Left lung (tissue), 14 donors: ENCODE measurements at places on chromosomes 1 and 21.

- no peak for DNase-seq
These were observed 159.8 kb downstream of the PBX1 start for GRCh38 chr1:164718821-164719220.

- DNase-seq: no peak
These were observed 51.4 kb upstream of the IRF2BP2 start for GRCh38 chr1:234661317-234661928.

- DNase-seq: no peak
These were observed 32.1 kb downstream of the URB2 start for GRCh38 chr1:229657993-229658755.

DNA sequence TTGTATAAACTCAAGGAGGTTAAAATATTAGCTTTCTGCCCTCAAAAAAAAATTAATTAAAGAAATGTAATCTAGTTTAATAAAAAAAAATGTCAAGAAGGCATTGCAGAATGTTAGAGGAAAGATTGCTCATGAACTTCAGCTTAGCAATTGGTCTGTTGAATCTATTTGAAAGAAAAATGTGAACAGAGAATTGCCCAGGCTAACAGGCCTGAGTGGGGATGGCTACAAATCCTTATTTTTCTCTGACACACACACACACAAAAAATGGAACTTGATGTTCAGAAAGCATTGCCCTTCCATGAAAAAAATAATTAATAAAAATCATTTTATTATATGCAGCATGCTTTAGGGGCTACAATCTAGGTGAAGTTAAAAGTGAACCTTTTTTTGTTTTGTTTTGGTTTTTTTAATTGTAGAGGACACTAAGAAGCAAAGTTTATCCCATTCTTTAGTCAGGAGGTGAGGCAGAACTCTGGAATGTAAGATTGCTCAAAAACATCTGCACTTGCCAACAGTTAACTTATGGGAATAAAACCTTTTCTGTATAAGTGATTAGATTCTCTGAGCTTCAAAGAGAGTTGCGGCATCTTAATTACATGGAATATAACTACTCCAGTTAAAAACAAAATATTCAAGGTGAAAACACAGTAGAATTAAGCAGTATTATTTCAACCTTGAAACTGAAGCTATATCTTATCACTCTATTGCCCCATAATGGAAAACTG, 658.5 kb upstream of the ADGRL2 start:
- no peak for DNase-seq

DNA sequence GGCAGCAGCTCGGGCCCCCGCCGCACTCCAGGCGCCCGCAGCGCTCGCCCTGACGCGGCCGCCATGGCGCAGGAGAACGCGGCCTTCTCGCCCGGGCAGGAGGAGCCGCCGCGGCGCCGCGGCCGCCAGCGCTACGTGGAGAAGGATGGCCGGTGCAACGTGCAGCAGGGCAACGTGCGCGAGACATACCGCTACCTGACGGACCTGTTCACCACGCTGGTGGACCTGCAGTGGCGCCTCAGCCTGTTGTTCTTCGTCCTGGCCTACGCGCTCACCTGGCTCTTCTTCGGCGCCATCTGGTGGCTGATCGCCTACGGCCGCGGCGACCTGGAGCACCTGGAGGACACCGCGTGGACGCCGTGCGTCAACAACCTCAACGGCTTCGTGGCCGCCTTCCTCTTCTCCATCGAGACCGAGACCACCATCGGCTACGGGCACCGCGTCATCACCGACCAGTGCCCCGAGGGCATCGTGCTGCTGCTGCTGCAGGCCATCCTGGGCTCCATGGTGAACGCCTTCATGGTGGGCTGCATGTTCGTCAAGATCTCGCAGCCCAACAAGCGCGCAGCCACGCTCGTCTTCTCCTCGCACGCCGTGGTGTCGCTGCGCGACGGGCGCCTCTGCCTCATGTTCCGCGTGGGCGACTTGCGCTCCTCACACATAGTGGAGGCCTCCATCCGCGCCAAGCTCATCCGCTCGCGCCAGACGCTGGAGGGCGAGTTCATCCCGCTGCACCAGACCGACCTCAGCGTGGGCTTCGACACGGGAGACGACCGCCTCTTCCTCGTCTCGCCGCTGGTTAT, 2.8 kb downstream of the KCNJ9 start:
- DNase-seq: peak; percentile 89

DNA sequence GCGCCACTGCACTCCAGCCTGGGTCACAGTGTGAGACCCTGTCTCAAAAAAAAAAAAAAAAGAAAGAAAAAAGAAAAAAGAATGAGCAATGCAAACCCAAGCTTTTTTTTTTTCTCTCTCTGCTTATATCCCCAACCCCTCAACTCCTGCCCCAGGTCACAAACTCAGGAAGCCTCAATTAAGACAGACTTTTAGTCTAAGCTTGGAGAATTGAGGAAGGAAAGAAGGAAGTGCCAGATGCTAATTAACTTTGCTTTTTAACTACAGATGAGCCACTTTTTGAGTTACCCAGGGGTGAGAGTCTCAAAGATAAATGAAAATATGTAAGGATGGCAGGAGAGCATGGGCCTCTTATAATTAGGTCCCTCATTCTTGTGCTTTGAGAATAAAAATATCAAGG, 33.3 kb downstream of the PIK3CD start:
- DNase-seq: no peak

DNA sequence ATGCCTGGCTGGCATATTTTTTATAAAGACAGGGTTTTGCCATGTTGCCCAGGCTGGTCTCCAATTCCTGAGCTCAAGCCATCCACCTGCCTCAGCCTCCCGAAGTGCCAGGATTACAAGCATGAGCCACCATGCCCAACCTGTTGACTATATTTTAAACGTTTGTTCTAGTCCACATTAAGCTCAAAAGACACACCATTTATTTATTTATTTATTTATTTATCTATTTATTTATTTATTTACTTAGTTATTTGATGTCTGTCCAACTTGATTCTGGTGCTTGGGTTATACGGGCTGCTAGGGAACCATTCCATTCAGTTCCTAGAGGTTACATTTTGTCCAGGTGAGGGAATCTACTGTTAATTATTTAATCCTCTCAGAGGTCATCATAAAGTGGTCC, 98.1 kb upstream of the ADGRL4 start:
- DNase-seq: no peak

- DNase-seq: no peak
These were observed 41.6 kb downstream of the FAAP20 start for GRCh38 chr1:2152954-2153353.

DNA sequence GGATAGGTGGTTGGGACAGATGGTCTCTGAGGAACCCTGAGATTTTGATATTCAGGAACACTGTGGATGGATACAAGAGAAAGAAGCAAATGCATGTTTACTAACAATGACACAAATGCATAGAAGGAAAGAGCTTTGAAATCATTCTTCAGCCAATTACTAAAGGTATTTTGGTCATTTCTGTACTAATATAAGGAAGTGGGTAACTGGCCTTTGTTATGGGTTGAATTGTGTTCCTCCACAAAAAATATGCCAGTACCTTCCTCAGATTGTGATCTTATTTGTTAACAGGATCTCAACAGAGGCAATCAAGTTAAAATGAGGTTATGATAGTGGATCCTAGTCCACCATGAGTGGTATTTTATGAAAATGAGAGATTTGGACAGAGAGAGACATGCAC, 68.7 kb upstream of the KCNA3 start:
- DNase-seq: no peak

- DNase-seq: no peak
These were observed 4.8 kb downstream of the ARPC5 start for GRCh38 chr1:183630748-183631147.

DNA sequence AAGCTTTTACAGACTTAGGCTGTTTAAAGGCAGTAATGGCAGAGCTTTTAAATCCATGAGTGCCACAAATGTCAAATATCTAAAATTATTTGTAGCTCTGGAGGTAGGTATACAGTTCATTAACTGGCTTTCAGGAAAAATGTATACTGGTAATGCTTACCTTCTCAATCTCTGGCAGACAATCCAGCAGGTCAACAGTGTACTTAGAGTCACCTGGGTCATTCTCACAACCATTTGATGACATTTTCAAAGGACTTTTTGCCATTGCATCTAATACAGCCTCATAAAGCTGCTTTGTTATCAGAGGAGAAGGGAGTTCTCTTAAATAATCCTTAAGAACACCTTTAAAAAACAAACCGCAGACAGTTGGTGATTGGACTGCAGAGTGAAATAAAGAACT, 31.9 kb downstream of the SYDE2 start:
- no peak for DNase-seq

DNA sequence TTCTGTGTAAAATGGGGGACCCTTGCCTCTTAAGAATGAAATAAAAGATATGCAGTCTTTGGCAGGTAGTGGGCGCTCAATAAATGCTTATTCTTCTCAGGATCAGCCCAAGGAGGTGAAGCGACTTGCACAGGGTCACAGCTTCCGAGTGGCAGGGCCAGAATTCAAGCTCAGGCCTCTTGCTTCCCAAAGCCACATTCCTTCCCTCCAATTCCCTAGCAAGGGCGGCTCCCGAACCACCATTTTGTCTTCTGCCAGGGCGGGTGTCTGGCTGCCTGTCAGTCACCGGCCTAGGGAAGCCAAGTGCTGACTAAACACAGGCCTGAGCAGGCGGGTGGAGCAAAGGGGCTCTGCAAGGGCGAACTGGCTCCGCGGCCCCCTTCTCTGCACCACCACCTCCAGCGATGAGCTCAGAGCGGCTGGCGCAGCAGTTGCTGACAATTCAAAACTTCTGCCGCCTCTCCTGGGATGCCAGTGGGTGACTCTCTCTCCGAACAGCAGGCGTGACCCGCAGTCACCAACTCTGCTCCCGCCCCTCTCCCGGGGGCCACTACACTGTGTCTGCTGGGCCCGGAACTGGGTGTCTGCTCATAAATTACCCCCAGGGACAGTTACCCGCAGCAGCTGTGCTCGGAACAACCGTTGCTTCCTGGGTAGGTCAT, 10.8 kb downstream of the GPR3 start:
- no peak for DNase-seq

GRCh38 chr1:6834366-6834765, 49.1 kb downstream of the CAMTA1 start:
- DNase-seq: no peak

DNA sequence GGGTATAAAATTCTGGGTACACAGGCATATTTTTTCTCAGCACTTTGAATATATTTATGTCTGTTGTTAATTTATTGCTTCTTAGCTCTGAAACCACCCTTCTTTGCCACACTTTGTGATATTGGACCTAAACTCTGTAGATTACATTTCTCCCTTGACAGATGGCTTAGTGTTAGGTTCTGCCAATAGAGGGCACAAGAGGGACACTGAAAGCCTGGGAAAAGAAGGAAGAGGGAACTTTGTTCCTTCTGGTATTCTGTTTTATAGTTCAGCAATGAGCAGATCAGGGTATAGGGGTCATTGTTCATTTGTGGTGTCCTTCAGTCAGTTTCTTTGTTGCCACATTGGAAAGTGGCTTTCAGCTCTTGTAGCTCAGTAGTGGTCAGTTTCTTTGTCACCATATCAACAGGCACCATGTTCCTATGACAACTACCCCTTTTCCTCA, 423.5 kb upstream of the PROX1 start:
- DNase-seq: no peak

GRCh38 chr1:27598295-27598687, 5.7 kb downstream of the AHDC1 start:
- no peak for DNase-seq

DNA sequence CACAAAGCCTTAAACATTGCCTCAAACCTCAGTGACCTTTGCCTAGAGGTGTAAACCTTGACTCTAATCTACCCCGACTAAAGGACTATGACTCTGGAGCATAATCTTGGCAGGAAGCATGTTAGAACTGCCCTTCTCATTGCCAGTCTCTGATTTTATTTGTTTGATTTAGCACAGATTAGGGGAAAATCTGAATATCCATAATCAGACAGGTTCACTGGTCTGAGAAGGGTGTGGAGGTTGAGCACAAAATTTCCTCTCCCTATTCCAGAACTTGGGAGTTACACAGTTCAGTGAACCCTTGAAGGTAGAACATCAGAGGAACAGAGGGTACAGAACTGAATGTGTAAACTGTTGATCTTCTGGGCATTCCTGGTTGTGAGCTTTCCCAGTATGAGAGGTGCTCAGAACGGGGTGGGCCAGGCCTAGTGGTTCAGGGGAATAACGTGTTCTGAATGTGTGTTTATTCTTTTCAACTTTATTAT, 8.3 kb upstream of the PSMB4 start:
- DNase-seq: no peak

- peak; percentile 76 for DNase-seq
These were observed 1.2 kb upstream of the NEGR1 start for GRCh38 chr1:72283307-72284083.

GRCh38 chr21:45859762-45860357, 121.7 kb upstream of the COL6A1 start:
- DNase-seq: no peak

DNA sequence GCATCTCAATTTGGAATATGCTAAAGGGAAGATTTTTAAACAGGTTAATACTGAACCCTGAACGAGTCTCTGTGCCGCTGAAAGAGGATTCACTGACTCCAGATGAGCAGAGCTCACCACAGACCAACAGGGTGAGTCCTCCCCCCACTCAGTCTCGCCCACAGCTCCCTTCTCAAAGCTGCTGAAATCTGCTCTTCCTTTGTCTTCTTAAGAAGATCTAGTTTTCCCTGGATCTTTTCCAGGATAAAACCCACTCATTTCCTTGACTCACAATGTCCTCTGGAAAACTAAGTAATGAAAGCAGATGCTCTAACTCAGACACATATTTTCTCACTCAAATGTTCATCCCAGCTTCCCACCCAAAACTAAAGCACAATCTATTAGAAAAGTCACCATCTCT, 447.0 kb upstream of the PKN2 start:
- DNase-seq: no peak

DNA sequence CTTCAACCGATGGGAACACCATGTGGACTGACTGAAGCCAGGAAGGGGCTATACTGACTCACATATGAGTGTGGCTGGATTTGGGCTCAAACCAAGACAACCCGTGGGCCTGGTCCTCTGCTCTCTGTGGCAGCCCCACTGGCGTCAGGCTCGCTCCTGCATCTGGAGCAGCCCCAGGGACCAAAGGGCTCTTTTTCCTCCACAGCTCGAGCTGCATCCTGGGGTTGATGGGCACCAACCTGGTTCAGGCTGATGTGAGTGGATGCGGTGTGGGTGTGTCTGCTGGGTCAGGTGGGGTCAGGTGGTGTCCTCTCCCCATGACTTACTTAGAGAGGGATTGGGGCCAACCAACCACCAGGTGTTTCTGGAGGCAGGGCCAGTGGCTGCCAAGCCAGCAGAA, 303.0 kb upstream of the AJAP1 start:
- DNase-seq: no peak

DNA sequence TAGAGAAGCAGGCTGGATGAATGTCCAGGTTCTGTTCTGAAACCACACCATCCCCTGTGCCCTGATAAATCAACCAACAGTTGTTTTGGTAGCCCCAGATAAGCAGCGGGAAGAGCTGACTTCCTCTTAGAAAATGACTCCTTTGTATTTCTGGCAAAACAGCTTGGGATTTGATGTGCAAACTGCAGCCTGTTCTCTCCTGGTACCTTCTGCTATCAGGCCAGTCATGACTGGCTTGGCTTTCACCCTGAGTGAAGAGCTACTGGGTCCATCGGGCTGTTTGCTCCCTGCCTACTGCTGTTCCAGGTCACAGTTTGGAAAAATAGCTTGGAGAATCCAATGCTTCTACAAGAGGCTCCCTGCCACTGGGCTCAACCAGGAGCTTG, 116.8 kb downstream of the DTL start:
- no peak for DNase-seq

GRCh38 chr1:245416781-245417180, 262.0 kb downstream of the KIF26B start:
- DNase-seq: no peak
